HT1080 (cell line): ENCODE measurements at places on chromosomes 16 and 17. TPM values are rescaled to one million over a fixed set of nuclear protein-coding genes. Genes with fewer than 3 reads are reported as not detected.
A peak's percentile ranks its signal among the peaks of the same experiment; 100 is the strongest.

TBX21 gene
- not detected in 2 replicates for total RNA-seq

MT1F gene
- total RNA-seq: not detected in 2 replicates

GRCh38 chr17:9576521-9577372, at the start of gene CFAP52:
Gene CFAP52 (plus strand): TSS chr17:9576642. CDS start chr17:9576696, 54 bp downstream.
- DNase-seq: peak; percentile 62

- DNase-seq: no peak
These were observed 86.8 kb downstream of the CA10 start for GRCh38 chr17:52071712-52072111.

GRCh38 chr17:66474258-66474657, 171.8 kb downstream of the PRKCA start:
- no peak for DNase-seq

DNA sequence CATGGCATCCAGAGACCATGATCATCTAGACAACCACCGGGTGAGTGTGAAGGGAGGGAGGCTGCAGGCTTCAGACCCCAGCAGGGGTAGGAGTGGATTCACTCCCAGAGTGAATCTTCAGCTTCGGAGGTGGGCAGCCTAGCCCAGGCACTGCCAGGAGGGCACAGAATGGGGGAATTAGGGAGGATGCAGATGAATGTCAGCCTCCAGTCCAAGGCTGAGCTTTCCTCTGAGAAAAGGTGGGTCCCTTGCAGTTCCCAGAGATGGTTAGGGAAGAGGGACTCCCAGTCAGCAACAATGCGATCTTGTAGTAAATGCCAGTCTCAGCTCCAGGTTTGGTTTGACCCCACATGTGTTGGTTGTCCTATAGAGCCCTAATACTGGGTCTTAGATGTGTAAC, 36.7 kb upstream of the POLR3E start:
- DNase-seq: no peak
